Naive thymus-derived CD4-positive, alpha-beta T cell (primary cell): ENCODE measurements at places on chromosomes 4 and X. TPM values are rescaled to one million over a fixed set of nuclear protein-coding genes. Genes with fewer than 3 reads are reported as not detected.

The SCML2 gene
- 1.4 TPM in 2 replicates for total RNA-seq

- no peaks in the 10 kb centered on the region for H3K36me3 ChIP-seq
- no peak for DNase-seq
- no peak overlapping the region for H3K27ac ChIP-seq
- no peak overlapping the region for H3K4me3 ChIP-seq
- H3K27me3 ChIP-seq = no peaks in the 10 kb centered on the region
- no peaks in the 10 kb centered on the region for H3K4me1 ChIP-seq
Measured at GRCh38 chr4:108725457-108725856, 37.4 kb downstream of the ETNPPL start.

DNA sequence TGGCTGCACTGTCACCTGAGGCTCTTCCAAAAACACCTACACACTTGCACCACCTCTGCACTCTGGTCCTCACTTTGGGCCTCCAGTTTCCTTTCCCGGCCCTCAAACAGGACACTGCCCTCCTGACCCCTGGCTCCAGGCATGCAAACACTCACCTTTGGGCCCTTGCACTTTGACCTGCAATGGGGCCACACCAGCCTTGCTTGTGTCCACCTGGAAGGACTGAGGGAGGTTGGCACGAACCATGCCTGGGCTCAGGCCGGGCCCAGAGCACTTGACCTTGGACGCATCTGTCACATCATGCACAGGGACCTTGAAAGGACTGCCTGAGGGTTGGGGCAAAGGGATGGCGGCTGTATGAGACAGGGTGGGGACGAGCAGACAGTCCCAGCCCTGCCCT lies 15.6 kb downstream of the FLNA start:
- peaks cover 45% of the 10 kb centered on the region for H3K4me1 ChIP-seq
- peak overlapping the region; percentile 21 for H3K27ac ChIP-seq
- H3K36me3 ChIP-seq = peaks cover 93% of the 10 kb centered on the region
- no peaks in the 10 kb centered on the region for H3K27me3 ChIP-seq

DNA sequence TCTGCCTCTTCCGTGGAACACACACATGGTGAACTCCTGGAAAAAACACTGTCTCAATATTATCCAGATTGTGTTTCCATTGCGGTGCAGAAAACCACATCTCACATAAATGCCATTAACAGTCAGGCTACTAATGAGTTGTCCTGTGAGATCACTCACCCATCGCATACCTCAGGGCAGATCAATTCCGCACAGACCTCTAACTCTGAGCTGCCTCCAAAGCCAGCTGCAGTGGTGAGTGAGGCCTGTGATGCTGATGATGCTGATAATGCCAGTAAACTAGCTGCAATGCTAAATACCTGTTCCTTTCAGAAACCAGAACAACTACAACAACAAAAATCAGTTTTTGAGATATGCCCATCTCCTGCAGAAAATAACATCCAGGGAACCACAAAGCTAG lies 87.9 kb downstream of the TET2 start:
- DNase-seq = no peak
- H3K27ac ChIP-seq = no peak overlapping the region
- peaks cover 5% of the 10 kb centered on the region for H3K36me3 ChIP-seq
- H3K4me1 ChIP-seq = no peaks in the 10 kb centered on the region
- no peaks in the 10 kb centered on the region for H3K27me3 ChIP-seq
- no peak overlapping the region for H3K4me3 ChIP-seq

- no peaks in the 10 kb centered on the region for H3K27me3 ChIP-seq
- no peaks in the 10 kb centered on the region for H3K4me1 ChIP-seq
- DNase-seq = no peak
- H3K4me3 ChIP-seq = no peak overlapping the region
- no peak overlapping the region for H3K27ac ChIP-seq
- no peaks in the 10 kb centered on the region for H3K36me3 ChIP-seq
Measured at GRCh38 chr4:125676583-125676982, 361.8 kb downstream of the FAT4 start.
